ENCODE measurements at places on chromosomes 4 and X. TPM values are rescaled to one million over a fixed set of nuclear protein-coding genes. Genes with fewer than 3 reads are reported as not detected.

Gene RHOH
- total RNA-seq, result 0.22 TPM

Gene GATA1
- not detected for total RNA-seq

Gene CHM
- 14.6 TPM for total RNA-seq

Gene DIAPH2
- 13.5 TPM for total RNA-seq

Gene MGARP
- 0.40 TPM for total RNA-seq

Gene APLN
- 9.3 TPM for total RNA-seq

Gene DACH2
- total RNA-seq, result not detected

Gene XG
- total RNA-seq, result 0.22 TPM

Gene MAGEC1
- not detected for total RNA-seq

Gene SPANXD
- total RNA-seq, result not detected

Gene SPANXC
- total RNA-seq, result not detected

Data from lung microvascular endothelial cell (primary cell).